ENCODE measurements at places on chromosomes 6 and 20.

GRCh38 chr6:21598674-21599023 is 5.1 kb downstream of the SOX4 start:
- DNase-seq: no peak

DNA sequence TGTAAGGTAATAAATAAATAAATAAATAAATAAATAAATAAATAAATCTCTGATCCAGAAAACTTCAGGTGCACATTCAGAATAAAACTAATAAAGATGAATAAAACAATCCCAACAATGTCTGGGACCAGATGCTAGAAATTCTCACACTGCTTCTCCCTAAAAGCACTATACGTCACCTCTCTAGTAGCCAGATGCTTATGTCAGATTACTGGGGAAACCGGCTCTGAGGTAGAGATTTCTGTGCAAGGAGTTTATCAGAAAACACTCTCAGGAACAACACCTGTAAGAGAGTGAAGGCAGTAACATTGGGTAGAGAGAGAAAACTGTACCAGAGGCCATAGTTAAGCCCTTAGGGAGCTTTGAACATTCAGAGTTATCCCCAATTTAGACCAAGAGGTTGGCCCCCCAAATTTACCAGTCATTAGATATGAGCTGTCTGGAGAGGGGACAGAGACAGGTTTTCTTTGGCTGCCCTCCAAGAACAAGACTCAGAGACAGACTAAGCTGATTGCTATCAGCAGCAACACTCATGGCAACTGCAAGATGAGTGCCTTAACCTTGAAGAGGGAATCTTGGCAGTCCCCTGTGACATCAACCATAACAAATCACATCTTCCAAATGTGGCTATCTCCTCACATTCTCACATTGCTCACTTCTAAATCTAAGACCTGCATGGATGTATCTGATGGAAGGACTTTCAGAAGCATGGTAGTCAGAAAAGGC is 151.2 kb upstream of the BMP5 start:
- DNase-seq: no peak

GRCh38 chr6:170106906-170107525 is 183.9 kb downstream of the DLL1 start:
- peak; percentile 29 for DNase-seq

GRCh38 chr6:170295510-170296422 is 4.9 kb upstream of the DLL1 start:
- DNase-seq: no peak

- no peak for DNase-seq
Observed at GRCh38 chr6:155542036-155542435, 86.4 kb upstream of the NOX3 start.

DNA sequence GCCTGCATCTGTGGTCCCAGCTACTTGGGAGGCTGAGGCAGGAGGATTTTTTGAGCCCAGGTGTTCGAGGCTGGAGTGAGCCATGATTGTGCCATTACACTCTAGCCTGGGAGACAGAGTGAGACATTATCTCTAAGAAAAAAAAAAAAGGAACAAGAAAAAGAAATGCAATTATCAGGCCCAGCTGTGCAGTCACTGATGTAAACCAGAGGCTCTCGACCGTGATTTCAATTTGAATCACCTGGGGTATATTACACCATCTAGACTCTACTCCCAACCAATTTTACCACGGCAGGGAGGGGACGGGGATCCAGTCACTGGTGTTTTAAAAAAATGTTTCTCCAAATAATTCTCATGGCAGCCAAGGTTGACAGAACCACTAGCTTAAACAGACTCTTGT is 48.8 kb upstream of the NKX2-2 start:
- no peak for DNase-seq

DNA sequence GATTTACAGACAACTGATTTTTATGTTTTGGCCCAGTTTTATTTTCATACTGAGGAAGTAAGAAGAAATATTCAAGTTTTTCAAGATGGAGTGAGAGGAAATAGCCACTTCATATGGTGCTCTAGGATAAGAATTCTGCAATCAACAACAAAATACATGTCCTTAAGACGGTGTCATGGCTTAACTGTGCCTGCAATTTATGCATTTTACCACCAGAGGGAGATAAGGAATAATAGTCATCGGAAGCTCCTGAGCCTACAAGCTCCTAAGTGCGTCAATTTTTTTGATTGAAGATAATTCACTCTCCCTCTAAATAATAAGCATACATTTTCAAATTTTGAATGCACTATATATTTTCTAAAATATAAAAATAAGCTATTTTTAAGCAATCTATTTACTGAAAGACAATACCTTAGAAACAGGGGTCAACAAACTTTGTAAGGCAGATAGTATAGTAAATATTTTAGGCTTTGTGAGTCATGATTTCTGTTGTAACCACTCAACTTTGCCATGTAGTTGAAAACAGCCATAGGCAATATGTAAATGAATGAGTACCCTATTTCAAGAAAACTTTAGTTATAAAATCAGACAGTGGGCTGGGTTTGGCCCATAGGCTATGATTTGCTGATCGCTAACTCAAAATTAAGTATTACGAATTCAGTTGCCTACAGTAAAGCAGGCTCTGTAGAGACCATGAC is 230.9 kb upstream of the DTNBP1 start:
- DNase-seq: no peak

- no peak for DNase-seq
Observed at GRCh38 chr6:89459501-89459900, 26.5 kb downstream of the ANKRD6 start.

DNA sequence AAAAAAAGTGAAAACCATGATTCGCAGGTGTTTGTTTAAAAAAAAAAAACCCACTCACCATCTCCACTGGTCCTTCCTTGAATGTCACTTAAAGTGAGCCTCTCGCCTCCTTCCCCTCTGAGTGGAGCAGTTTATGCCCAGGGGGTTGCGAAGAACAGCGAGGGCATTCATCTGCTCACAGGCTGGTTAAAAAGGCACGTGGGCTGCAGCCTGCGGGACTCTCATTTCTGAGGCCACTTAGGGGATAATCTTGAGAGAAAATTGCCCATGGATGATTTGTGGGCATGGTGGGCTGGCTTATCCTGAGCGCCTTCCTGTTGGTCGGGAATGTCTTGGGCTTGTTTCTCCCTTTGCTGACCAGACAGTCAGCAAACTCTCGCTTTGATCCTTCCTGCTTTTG is 18.9 kb downstream of the BCAS4 start:
- no peak for DNase-seq

- peak; percentile 71 for DNase-seq
Observed at GRCh38 chr6:6856538-6857523, 250.9 kb upstream of the RREB1 start.

GRCh38 chr6:46203391-46204177 is 32.8 kb upstream of the ENPP5 start:
- no peak for DNase-seq

GRCh38 chr20:760751-761417 is 7.4 kb downstream of the SLC52A3 start:
- DNase-seq: peak; percentile 48

- DNase-seq: no peak
Observed at GRCh38 chr20:42191140-42191860, 573.1 kb upstream of the CHD6 start.
